ENCODE measurements at places on chromosomes 3 and 15.

GRCh38 chr3:146493221-146493620 lies 23.9 kb upstream of the PLSCR2 start:
- DNase-seq, result no peak

GRCh38 chr3:133503409-133503808 lies 70.1 kb upstream of the CDV3 start:
- DNase-seq, result no peak

DNA sequence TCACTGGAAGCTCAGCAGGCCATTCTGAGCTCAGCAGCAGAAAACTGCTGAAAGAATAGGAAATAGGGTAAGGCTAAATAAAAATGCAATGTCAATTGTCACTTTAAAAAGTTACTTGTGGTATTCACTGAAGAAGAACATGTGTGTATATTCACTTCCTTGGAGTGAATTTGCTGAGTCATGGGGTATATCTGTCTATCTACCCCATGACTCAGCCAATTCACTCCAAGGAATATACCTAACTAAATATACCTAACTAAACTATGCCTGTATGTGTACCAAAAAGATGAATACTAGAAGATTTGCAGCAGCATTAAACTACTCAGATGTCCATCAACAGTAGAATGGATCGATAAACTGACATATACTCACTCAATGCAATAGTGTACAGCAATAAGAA lies 69.5 kb upstream of the KCNAB1 start:
- DNase-seq, result no peak

DNA sequence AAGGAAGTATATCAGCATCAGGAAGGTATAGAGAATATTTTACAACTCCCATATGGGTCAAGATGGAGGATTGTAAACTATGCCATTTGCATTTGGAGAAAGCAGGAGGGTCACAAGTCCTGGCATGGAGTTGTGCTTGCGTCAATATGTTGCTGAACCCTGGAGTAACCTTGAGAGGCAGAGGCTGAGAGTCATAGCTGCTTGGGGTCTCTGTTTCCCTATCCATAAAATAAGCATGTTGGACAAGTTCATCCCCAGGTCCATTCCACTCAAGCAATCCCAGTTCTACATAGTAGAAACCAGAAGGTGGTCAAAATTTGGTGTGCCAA lies 273.6 kb downstream of the MECOM start:
- no peak for DNase-seq

GRCh38 chr3:108835101-108835500 lies 12.5 kb downstream of the TRAT1 start:
- DNase-seq, result peak; percentile 52

GRCh38 chr3:157611536-157612076 lies 108.4 kb upstream of the VEPH1 start:
- DNase-seq, result no peak

DNA sequence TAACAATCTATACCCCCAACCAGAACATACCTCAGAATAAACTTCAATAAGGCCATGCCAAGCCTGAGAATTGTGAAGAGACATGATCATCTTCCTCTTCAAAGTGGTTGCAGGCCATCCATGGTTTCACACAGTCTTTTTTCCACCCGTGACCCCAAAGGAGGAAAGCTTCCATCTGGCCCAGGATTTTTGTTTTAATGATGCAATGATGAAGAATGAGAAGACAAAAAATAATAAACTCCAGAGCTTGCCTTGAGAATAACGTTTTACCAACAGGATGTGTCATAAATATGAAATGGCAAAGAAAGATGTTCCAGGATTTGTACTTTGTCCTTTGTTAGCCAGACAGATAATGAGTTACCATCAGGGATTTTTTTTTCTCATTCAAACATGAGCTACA lies 201.9 kb downstream of the WNT5A start:
- DNase-seq, result no peak

GRCh38 chr3:14360123-14360881 lies 42.1 kb upstream of the SLC6A6 start:
- DNase-seq, result no peak

GRCh38 chr3:169914321-169914720 lies 2.9 kb downstream of the SAMD7 start:
- DNase-seq, result no peak

DNA sequence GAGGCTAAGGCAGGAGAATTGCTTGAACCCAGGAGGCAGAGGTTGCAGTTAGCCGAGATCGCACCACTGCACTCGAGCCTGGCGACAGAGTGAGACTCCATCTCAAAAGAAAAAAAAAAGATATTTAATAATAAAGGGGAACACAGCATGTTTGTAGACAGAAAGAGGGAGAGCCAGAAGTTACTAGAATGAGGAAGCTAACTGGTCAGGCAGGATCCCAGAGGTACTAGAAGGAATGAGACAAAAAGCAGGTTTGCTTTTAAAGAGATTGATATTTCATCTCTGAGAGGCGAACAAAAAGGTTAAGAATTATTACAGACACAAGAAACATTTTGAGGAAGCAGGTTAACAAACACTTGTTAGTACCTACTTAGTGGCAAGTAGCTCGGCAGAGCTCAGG lies 9.2 kb downstream of the CD200R1 start:
- DNase-seq, result no peak

- DNase-seq, result peak; percentile 16
Measured at GRCh38 chr3:9809239-9809614, 835 bp upstream of the TTLL3 start.

GRCh38 chr15:100168787-100169186 lies 173.0 kb downstream of the ADAMTS17 start:
- no peak for DNase-seq

- no peak for DNase-seq
Measured at GRCh38 chr3:69144631-69145245, 22.3 kb upstream of the LMOD3 start.

- no peak for DNase-seq
Measured at GRCh38 chr3:139325551-139325950, 18.3 kb upstream of the MRPS22 start.

GRCh38 chr3:41464401-41464800 lies 265.1 kb downstream of the CTNNB1 start:
- DNase-seq, result no peak

- DNase-seq, result no peak
Measured at GRCh38 chr3:17030438-17030837, 145.7 kb downstream of the PLCL2 start.

GRCh38 chr3:156425651-156426050 lies 129.3 kb downstream of the SSR3 start:
- no peak for DNase-seq

- DNase-seq, result no peak
Measured at GRCh38 chr15:74648051-74648842, 32.6 kb downstream of the CLK3 start.

- DNase-seq, result no peak
Measured at GRCh38 chr3:23565041-23565775, 240.5 kb upstream of the UBE2E1 start.

GRCh38 chr3:72844436-72844993 lies 3.7 kb downstream of the SHQ1 start:
- DNase-seq, result no peak

- DNase-seq, result no peak
Measured at GRCh38 chr3:178246004-178246403, 290.2 kb upstream of the KCNMB2 start.

GRCh38 chr15:81174125-81174791 lies 22.4 kb upstream of the IL16 start:
- no peak for DNase-seq

DNA sequence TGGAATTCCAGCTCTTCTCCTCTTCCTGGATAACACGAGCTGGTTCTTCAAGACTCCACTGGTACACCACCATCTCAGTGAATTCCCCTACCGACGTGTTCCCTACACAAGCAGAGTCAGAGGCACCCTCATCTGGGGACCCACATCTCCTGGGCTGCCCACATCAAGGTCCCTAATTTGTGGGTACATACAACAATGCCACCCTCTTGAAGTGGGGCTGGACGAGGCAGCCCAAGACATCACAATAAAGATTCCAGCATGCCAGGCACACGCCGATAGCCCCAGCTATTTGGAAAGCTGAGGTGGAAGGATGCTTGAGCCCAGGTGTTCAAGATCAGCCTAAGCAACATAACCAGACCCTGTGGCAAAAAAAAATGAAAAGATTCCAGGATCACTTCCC lies 221.2 kb upstream of the LINGO1 start:
- no peak for DNase-seq

DNA sequence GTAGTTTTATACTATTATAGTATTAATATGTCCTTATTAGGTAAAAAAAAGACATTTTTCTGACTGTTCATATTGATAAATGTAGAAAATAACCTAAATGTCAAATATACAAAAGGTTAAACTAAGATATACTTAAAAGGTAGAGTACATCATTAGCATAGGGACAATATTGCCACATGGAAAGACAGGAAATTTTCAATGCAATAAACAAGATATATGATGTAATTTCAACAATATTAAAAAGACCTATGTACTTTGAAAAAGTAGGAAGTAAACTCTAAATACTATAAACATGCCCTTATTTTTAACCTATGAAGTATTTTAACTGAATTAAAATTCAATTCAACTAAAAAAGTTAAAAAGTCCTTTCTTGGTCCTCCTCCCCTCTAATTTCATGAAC lies 1.9 kb downstream of the SPG11 start:
- DNase-seq, result no peak

GRCh38 chr3:187021748-187022402 lies 91.5 kb downstream of the ST6GAL1 start:
- DNase-seq, result no peak

DNA sequence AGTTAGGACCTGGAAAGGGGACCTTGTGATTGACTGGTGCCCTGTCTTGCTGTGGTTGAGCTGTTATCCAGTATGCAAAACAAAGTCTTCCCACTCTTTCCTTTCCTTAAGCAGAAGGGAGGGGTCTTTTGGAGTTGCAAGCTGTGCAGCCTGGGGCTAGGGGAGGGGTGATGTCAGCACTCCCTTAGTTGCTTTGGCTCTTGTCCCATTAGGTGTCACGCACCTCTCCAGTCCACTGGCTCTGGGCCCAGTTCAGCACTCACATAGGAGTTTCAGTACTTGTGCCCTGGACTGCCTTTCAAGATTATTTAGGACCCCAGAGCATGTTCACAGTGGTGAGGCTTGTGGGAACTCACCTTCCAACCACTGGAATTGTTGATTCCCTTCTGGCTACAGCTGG lies 238.5 kb downstream of the DOCK3 start:
- no peak for DNase-seq

DNA sequence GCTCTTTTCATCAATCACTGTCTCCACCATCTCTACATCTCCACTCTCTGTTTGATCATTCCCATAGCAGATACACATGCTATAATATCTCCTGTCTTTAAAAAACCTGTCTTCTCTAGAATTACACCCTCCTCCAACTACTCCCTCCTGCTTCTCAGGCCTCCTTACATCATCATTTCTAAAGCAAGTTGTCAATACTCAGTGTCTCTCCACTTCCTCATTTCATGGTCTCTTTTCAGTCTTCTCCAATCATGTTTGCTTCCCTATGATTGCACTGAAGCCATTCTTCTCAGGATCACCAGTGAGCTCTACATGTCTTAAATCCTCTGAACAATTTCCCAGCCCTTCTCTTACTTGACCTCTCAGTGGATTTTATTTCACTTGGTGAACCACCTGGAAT lies 87.0 kb upstream of the ZNF280D start:
- no peak for DNase-seq

GRCh38 chr3:64163755-64164148 lies 61.5 kb downstream of the PRICKLE2 start:
- DNase-seq, result no peak

- no peak for DNase-seq
Measured at GRCh38 chr3:6165951-6166350, 695.0 kb upstream of the GRM7 start.

GRCh38 chr15:66907826-66908743 lies 157.3 kb upstream of the SMAD3 start:
- no peak for DNase-seq

- no peak for DNase-seq
Measured at GRCh38 chr15:46735115-46735514, 982.2 kb upstream of the SEMA6D start.

- DNase-seq, result no peak
Measured at GRCh38 chr3:127428344-127428997, 140.6 kb upstream of the PRR20G start.

DNA sequence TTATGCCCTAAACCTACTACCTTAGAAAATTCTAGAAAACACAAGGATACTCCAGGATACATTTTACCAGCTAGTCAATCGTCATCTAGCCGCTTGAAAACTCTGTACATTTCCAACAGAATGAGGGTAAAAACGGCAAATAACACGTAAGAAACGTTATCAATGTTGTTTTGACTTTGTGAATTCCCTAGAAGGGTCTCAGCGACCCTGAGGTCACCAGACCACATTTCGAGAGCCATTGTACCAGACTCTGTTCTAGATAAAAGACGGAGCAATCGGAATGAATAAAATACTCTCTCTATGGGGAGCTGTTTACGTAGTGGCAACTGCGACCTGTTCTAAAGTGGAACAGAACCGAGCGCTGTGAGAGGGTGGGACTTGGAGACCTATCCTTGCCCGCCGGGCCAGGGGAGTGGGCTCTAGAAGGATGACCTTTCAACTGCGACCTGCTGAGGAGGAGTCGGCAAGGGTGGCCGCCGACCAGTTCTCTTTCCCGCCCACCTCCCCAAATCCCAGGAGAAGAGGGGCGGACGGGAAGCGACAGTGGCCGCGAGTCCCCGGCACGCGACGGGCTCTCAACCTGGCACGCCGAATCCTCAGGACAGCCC lies 778 bp upstream of the AP4E1 start:
- peak; percentile 60 for DNase-seq

DNA sequence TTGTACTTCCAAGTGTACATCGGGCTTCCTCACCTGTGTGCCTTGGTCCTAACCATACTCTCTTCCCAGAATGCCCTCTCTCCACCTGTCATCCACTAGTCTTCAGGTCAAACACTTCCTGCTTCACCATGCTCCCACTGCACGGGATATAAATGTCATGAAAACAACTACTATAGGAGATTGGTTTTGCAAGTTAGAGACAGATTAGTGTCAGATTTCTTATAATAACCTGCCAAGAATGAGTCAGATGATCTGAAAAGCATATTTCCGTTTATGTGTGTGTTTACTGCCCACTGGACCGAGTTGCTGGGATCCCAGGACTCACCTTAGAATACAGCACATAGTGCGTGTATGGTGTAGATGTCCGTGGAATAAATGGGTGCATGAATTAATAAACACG lies 21.4 kb downstream of the PLA1A start:
- DNase-seq, result no peak

DNA sequence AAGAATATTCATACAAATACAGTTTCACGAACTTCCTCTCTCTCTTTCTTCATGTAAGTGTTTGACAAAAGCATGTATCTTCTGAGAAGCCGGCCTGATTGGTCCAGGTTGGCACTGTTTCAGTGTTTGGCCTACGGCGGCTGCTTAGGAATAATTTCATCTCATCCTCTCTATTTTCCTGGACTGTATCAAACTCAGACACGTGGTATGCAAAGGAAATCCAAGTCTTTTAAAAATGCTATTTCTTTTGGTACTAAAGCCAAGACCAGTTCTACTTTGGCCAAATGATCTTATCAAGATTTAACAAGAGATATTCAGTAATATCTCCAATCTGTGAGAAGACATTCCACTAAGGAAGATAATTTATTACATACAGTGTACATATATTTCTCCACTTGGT lies 152.8 kb downstream of the TIGIT start:
- no peak for DNase-seq

- DNase-seq, result no peak
Measured at GRCh38 chr3:171190668-171191067, 164.1 kb upstream of the SLC2A2 start.

GRCh38 chr3:157101486-157101885 lies 58.5 kb downstream of the CCNL1 start:
- no peak for DNase-seq
